ENCODE measurements at places on chromosomes 6 and 20.

DNA sequence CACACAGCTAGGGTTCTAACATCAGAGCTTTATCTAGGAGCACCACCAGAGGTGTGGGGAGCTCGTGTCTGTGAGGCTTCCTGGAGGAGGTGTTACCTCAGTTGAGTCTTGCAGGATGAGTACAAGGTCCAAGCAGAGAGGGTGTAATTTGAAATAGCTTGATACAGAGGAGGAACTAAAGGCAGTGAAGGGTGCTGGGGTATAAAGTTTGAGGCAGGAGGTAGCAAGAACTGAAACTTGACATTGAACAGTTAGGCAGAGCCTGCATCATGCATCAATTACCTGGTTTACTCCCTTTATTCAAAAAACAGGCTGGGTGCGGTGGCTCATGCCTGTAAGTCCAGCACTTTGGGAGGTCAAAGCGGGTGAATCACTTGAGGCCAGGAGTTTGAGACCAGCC, 241.2 kb downstream of the UST start:
- DNase-seq, result no peak

DNA sequence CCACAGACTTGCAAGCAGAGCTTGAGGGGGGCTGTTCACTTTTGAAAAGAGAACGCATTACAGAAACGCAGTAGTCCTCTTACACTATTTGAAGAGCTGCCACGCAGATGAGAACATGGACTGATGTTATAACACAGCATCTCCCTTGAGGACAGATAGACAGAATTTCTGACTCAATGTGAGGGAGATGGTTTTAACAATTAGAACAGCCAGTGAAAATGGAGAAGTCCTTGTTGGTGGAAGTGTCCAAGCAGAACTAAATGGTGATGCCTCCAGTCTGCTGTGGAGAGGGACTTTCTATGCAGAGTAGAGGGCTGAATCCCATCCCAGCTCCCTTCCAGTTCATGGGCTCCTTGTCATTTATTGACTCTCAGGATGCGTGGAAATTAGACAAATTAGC, 100.0 kb downstream of the RREB1 start:
- DNase-seq, result no peak

DNA sequence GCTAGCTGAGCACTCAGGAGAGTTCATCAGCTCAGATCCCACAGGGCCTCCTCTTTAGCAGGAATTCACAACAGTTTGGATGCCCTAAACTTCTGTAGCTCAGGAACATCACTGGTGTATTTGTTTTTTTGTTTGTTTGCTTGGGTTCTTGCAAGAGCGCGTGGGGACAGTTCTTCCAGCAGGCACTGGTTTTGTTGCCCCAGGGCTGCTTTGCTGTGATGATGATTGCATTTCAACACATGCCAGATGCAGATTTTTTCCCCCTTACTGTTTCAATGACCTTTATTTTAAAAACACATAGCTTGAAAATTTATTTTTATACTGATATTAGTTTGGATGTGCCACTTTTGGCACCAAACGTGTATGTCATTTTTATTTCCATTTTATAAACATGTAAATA, 77.1 kb downstream of the DHX35 start:
- no peak for DNase-seq

DNA sequence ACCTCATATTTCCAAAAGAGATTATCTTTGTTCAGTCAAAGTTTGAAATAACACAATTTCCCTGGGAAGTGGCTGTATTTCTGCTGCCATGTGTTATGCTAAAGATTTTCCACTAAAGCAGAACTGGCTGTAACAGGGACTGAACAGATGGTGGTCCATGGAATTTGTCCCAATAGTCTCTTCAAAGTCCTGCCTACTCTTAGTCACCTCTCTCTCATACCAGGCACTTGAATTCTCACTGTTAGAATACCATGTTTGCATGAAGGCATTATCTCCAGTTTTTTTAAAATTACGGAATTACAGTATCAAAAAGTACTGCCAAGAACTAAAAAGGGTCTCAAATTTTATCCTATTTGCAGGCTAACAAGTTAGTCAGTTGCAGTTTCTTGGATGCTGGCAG, 105.0 kb upstream of the HDDC2 start:
- no peak for DNase-seq

GRCh38 chr6:136658711-136659110, 108.5 kb upstream of the MAP7 start:
- DNase-seq, result no peak

- DNase-seq, result no peak
Measured at GRCh38 chr6:118080547-118080946, 173.5 kb downstream of the SLC35F1 start.

- no peak for DNase-seq
Measured at GRCh38 chr6:82602776-82603175, 239.2 kb downstream of the TPBG start.

DNA sequence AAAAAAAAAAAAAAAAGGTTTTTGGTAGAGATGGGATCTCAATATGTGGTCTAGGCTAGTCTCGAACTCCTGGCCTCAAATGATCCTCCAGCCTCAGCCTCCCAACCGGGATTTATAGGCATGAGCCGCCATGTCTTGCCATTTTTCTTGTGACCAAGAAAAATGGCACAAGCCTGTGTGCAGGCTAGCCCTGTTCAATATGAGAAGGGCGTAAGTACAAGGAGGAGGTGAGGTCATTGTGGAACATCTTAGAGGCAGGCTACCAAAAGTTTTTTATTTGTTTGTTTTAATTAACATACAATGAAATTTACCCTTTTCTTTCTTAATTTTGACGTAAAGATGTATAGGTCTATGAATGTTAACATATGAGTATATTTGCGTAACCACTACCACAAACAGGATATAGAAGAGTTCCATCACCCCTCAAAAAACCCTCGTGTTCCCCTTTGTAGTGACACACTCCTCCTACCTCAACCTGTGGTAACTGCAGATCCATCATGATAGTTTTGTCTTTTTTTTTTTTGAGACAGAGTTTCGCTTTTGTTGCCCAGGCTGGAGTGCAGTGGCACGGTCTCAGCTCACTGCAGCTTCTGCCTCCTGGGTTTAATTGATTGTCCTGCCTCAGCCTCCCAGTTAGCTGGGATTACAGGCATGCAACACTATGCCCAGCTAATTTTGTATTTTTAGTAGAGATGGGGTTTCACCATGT, 28.3 kb upstream of the KIF3B start:
- DNase-seq, result no peak

DNA sequence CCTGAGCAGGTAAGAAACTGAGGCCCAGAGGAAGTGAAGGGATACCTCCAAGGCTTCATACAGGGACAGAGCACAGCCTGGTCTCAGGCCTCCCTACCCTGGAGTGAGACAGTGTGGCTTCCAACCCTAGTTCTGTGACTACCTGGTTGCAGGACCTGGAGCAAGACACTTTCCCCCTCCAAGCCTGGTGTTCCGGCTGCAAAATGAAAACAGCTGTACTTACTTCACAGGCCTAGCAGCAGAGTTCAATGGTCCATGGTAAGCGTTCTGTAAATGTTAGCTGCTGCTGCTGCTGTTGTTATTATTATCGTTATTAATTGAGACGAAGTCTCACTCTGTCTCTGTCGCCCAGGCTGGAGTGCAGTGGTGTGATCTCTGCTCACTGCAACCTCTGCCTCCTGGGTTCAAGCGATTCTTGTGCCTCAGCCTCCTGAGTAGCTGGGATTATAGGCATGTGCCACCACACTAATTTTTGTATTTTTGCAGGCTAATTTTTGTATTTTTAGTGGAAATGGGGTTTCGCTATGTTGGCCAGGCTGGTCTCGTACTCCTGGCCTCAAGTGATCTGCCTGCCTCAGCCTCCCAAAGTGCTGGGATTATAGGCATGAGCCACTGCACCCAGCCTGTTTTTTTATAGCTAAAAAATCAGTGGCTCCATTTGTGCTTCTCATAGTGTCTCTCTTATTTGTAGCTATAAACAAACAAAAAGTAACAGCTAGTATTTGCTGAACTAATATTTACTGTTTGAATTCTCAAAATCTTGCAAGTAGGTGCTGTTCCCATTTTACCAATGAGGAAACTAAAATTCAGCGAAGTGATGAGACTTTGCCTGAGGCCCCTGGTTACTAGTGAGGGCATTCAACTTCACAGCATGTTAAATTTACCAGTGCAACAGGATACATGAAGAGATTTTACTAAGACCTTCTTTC, 41.9 kb downstream of the COX4I2 start:
- DNase-seq, result no peak

- DNase-seq, result no peak
Measured at GRCh38 chr6:125789576-125790357, 993 bp upstream of the NCOA7 start.

DNA sequence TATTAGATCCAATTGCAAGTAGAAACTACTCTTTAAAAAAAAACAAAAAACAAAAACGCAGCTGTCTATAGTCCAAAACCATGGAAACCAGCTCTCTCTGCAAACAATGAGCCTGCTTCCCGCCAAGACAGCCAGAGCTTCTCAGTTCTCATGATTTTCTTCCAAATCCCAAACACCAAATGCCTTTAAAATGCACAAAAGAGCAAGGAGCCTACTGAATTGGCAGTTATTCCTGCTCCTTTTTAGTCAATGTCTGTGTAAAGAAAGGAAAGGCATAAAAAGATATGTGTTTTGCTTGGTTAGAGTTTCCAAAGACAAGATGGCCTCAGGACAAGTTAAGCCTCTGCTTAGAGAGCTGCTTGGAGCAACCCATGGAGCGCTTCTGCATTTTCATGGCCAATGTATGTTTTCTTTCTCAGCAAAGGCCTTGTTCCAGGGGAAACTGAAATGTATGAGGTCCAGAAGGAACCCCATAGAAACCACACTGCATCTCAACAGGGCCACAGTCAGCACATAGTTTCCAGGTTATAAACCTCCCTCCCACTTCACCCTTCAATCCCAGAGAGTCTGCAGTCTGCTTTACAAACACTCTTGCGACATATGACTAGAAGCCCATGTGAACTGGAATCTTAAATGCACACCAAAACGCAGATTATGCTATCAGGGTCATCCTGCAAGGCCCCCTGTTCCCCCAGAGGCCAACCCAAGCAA, 209.3 kb upstream of the TAB2 start:
- DNase-seq, result no peak

DNA sequence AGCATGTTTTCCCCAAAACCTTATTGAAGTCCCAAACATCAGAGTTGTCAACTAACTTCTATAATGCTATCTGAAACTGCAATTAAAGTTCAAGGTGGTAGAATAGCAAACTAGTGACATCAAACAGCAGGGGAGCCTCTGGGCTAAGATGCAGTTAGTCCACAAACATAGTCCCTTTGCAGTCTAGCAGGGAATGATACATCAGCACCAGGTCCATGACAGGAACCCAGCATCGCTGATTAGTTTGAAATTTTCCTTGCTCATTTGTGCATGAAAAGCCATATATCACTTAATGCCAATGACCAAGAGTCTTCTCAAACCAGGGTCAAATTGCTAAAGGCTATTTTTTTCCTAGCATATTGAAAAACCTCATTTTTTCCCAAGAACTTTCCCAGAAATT, 145.3 kb downstream of the HIVEP2 start:
- no peak for DNase-seq

GRCh38 chr20:2738331-2739041, 45.9 kb downstream of the EBF4 start:
- DNase-seq, result no peak

DNA sequence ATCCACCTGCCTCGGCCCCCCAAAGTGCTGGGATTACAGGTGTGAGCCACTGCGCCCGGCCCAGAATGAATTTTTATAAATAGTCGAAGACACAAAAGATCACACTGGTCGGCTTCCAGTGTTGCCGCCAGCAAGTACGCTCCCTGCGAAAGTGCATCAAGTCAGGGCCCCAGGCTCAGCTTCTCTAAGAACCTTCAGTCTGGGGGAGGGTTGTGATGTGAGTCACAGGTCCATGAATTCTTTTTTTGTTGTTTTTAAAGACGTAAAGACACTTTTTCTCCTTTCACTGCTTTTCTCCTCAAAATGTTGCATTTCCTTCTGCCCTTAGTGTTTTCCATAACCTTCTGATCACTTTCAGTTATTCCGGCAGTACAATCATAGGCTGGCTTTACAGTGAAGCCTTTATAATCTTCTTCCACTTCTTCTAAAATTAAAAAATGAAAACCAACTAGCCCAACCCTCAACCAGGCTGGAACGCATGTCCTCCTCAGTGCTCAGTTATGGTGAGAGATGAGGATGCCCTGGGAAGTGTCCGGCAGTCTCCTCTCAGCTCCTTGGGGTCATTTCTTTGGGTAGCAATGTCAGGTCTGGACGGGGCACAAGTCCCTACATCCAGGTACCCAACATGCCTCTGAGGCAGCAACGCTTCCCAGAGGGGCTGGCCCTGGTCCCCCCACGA, 66.6 kb downstream of the CSE1L start:
- DNase-seq, result no peak

DNA sequence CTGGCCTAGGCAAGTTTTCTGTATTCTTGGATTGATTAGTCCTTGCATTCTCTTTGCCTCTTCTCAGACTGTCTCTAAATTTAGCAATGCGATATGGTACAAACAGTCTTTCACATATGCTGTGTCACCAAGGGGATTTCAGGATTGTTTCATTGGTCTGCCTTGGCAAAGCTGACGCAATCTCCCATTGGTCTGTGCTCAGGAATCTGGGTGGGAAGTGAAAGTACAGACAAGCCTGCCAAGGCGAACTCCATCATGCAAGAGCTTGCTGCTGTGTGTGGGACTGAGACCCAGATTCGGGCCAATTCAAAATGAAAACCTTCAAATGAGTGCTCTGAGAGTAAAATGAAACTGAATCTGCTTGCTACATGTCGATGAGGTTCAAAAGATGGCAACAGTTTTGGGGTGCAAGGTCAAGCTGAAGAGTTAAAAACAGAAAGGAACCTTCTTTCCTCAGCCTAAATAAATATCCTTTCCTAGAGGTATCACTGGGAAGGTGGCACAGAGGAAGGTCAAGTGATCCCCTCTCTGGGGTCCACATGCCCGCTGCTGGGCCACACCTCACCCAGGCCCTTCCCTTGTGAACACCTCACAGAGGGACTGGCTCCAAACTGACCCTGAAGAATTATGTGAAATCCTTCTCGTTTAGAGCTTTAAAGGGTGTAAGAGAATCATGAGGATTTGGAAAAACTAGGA, 198.8 kb upstream of the PREP start:
- DNase-seq, result no peak

DNA sequence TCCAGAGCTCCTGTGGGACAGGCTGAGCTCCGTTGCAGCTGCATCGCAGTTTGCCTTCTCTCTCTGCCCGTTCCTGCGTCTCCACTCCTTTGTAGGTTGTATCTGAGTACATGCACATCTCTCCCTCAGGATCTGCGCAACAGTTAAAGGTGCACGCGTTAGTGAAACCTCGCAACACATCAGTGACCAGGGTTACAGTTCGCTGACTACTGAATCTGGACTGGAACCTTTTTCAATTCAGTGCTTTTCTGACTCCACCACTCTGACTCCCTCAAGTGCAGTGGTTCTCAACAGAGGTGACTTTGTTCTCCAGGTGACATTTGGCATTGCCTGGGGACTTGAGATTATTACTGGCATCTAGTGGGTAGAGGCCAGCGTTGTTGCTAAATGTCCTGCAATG, 44.0 kb downstream of the UST start:
- DNase-seq, result no peak
